SK-N-SH treated with all-trans-retinoic acid at 6 μM for 48 hours (cell line): ENCODE measurements at places on chromosomes 12 and 14.

DNA sequence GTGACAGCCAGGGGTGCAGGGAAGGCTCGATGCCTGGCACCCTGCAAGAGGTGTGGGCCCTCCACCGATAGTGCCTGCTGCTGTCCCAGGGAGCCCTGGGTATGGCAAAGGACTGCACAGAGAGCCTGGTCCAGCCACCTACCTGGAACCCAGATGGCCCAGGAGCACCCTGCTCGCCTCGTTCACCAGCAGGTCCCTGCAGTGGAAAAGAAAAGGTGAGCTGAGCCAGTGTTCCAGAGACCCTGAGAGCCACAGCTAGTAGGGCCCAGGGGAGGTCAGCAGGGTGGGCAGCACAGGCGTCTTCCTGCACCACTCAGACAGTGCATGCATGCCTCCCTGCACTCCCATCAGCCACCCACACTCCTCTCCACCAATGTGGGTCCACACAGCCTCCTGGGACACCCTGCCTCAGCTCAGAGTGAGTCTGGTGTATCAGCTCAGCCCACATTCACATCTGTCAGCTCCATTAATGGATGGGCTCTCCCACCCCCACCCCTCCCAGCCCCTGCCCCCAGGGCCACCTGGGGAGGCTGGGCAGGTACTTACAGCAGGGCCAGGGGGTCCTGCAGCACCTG is 20.2 kb downstream of the TMEM106C start:
- no peak for ATAC-seq

DNA sequence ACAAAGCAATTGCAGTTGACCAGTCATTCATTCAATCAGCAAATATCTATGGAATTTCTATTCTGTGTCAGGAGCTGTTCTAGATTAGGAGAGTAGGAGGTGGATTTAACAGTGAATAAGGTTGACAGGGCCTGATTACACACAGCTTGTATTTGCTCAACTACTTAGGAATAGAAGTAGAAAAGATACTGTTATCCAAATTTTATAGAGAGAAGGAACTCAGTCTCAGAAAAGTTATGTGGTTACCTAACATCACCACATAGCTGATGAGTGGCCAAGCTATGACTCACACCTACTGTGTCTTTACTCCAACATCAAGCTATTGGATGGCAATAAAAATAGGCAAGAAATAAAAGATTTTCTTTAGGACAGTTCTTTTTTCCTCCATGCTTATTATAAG is 374.8 kb downstream of the RMST start:
- ATAC-seq: no peak

GRCh38 chr14:76022991-76023390 is 37.4 kb downstream of the IFT43 start:
- no peak for ATAC-seq

DNA sequence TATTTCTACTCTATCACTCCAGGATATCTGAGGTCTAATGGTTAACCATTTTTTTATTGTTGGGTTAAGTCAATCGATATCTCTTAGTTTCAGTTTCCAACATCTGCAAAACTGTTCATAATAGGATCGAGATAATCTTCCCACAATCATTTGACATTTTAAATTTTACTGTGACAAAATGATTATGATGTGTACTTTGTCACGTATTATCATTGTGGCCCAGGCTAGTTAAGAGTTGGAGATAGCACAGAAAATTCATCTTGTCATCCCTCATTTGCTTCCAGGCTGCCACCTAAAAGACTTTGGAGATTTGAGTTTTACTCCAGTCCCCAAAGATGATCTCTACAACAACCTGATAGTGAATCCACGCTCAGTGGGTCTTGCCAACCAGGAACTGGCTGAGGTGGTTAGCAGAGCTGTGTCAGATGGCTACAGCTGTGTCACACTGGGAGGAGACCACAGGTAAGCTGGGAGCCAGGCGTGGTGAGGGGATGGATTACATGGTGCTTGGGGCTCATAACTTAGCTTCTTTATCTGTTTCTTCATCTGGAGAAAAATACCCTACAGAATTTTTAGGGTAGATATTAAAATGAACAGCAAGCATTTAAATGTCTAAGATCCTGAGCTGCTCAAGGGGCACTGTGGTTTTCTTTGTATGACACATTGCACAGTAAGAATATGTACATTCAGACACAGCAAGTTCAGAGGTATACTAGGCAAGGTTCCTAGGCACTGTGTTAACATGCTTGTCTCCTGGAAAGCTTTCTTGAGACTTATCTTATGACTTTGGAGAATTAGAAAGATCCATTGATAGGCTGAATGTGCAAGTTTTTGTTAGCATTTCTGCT is 22.4 kb downstream of the ARG2 start:
- ATAC-seq: no peak

DNA sequence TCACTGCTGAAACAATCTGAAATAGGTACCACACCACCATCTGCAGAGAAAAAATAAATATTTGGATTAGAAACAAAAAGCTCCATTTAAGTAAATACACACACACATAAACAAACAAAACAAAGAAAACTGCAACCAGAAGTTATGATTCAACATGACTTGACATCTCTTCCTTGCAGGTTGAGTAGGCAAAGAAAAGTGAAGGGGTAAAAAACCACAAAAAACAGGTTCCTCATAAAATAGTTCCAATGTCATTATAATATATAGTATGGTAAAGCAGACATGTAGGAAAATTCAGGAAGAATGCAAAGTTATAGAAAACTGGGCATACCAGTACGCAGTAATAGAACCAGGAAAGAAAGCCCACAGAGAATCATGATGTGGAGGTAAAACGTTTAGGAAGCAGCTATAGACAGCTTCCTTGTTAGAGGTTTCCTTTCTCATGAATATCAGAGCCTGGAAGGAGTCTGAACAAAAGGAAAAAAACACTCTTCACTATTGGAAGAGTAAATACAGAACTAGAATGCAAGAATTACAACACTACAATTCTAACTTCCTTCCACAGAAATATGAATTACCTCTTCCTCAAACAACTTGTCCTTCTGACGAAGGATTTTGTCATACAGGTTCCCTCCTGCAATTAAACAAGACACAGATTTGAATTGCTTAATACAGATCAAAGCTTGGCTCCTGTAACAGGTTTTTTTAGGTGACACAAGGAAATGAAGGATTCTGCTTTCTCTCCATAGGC is 6.1 kb downstream of the NEK9 start:
- no peak for ATAC-seq

DNA sequence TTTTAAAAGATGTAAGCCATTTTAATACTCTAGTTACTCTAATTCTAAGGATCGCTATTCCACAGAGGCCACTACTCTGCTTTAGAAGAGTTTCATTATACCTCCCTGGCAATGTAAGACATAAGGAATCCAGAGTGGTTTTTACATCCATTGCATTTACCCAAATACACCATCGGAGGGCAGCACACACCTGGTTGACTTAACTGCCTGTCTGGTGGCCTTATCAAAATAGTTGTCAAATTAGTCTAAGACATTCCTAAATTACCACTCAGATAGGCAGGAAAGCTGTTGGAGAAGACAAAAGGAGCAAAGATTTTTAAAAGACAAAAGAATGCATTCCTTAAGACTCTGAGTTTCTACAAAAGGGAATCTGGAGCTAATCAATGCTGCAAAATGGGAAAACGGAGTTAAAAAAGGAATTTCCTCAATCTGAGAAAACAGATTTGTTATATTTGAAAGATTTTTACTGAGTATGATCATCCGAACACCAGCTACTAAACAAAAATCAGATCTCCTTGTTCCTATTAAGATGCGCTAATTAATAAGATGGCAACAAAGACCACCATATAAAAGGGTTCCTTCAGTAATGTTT is 33.8 kb upstream of the FGD4 start:
- ATAC-seq: peak; percentile 92

DNA sequence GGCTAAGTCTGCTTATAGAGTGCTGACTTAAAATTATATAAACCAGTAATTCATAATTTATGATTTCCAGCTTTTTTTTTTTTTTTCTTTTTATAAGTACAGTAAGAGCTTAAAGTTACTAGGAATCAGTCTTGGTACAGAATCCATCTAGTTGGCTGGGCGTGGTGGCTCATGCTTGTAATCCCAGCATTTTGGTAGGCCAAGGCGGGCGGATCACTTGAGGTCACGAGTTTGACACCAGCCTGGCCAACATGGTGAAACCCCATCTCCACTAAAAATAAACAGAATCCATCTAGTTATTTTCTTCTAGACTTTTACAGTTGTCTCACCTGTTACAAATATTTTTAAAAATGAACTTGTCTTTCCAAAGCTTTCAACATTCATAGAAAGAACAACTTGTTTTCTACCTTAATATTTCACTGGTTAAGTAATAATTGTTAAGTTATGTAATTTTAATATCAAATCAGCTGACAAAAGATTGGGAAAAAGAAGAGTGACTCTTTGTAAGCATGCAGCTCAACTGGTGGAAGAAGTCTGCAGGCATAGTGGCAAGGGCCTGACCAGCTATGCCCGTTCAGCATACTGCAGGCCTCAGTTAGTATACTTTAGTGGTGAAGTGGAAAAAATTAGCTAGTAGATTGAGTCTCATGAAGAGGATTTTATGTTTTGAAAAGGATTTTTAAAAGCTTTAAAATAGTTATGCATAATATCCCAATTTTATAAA is 17.4 kb upstream of the PSMA3 start:
- ATAC-seq: no peak

DNA sequence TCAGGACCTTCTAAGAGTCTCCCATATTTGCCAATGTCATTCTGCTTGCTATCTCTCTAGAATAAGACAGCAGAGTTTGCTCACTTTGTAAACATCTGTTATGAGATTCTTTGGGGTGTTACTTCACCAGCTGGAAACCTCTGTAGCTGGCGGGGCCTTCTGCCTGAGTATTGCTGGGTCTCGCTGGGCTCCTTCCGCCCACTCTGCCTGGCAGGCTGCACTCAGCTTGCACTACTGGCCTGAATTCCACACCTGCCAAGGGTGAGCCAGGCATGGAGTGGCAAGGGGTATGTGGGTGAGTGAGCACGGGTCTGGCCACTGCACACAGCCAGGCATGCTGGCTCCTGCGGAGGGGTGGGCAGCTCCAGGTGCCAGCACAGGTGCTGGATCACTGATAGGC is 267.3 kb upstream of the PDE3A start:
- ATAC-seq: no peak
